SJSA1 (cell line): ENCODE measurements at places on chromosomes 13 and 19. TPM values are rescaled to one million over a fixed set of nuclear protein-coding genes. Genes with fewer than 3 reads are reported as not detected.

The PTGIR gene
- not detected in 2 replicates for total RNA-seq

The KANK3 gene
- total RNA-seq: not detected in 2 replicates

DNA sequence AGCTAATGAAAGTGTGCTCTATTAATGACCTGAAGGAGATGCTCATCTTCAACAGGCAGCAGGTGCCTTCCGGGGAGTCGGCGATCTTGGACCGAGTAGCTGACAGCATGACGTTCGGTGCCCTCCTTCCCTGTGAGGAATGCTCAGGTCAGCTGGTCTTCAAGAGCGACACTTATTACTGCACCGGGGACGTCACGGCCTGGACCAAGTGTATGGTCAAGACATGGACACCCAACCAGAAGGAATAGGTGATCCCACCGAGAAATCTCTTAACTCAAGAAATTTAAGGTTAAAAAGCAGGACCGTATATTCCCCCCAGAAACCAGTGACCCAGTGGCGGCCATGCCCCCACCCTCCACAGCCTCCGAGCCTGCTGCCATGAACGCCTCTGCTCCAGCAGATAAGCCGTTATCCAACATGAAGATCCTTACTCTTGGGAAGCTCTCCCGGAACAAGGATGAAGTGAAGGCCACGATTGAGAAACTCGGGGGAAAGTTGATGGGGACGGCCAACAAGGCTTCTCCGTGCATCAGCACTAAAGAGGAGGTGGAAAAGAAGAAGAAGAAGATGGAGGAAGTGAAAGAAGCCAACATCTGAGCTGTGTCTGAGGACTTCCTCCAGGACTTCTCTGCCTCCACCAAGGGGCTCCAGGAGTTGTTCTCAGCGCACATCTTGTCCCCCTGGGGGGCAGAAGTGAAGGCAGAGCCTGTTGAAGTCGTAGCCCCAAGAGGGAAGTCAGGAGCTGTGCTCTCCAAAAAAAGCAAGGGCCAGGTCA is 22.8 kb upstream of the ANKRD10 start:
- H3K27me3 ChIP-seq: no peaks in the 10 kb centered on the region
- H3K4me1 ChIP-seq: peaks cover 23% of the 10 kb centered on the region
- no peaks in the 10 kb centered on the region for H3K36me3 ChIP-seq
- no peak for DNase-seq
- H3K27ac ChIP-seq: no peak overlapping the region

DNA sequence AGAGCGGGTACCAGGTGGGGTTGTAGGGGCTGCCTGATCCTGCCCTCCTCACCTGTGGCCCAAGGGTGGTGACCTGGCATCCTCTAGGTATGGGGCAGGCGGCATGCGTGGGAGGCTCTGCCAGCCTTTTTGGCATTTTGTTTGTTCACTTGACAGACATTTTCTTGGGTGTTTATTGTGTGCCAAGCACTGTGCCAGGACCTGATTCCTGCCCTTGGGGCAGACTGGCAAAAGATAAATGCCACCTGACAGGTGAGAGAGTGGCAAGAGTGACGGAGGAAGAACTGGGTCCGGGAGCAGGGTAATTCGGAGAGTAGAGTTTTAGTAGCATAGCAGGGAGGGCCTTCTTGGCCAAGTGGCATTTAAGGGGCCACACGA is 6.0 kb downstream of the RAB11B start:
- H3K4me1 ChIP-seq: peaks cover 25% of the 10 kb centered on the region
- peaks cover 33% of the 10 kb centered on the region for H3K36me3 ChIP-seq
- H3K4me3 ChIP-seq: no peak overlapping the region
- no peaks in the 10 kb centered on the region for H3K27me3 ChIP-seq
- H3K27ac ChIP-seq: no peak overlapping the region

GRCh38 chr13:28451482-28452217 is 43.3 kb downstream of the FLT1 start:
- no peaks in the 10 kb centered on the region for H3K36me3 ChIP-seq
- no peaks in the 10 kb centered on the region for H3K27me3 ChIP-seq
- no peak for DNase-seq

GRCh38 chr13:62678039-62678438 is 1262.4 kb upstream of the PCDH20 start:
- H3K4me3 ChIP-seq: no peak overlapping the region
- no peak overlapping the region for H3K27ac ChIP-seq
- no peaks in the 10 kb centered on the region for H3K27me3 ChIP-seq
- H3K4me1 ChIP-seq: no peaks in the 10 kb centered on the region

GRCh38 chr19:18735752-18736151 is 52.3 kb downstream of the CRTC1 start:
- no peaks in the 10 kb centered on the region for H3K27me3 ChIP-seq
- H3K36me3 ChIP-seq: no peaks in the 10 kb centered on the region
- no peak overlapping the region for H3K27ac ChIP-seq
- H3K4me3 ChIP-seq: no peak overlapping the region
- no peak for DNase-seq
- H3K4me1 ChIP-seq: peaks cover 6% of the 10 kb centered on the region

DNA sequence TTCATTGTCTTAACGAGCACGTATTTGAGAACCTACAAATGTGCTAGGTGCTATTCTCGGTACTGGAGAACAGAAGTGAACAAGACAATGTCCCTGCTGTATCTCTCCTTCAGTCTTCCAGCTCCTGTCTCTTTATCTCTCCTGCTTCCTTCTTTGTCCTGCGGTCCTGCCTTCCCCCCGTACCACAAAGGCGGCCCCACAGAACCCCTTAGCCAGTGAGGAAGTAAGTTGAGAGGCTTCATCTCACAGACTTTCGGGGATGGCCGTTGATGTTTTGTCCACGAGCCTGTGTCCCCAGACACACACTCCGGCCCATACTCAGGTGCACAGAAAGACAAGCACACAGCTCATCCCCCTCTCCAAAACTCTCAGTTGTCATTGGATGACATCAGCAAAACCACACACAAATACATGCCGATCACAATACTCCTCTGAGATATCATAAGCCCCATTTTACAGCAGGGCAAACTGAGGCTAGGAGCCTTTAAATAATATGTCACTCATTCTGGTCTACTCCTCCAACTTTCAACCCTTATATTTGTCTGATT is 507 bp upstream of the SWSAP1 start:
- H3K36me3 ChIP-seq: no peaks in the 10 kb centered on the region
- peaks cover 32% of the 10 kb centered on the region for H3K4me1 ChIP-seq
- H3K27ac ChIP-seq: no peak overlapping the region
- no peak for DNase-seq
- peak overlapping the region; percentile 55 for H3K4me3 ChIP-seq

- no peak for DNase-seq
- peaks cover 42% of the 10 kb centered on the region for H3K4me1 ChIP-seq
- no peaks in the 10 kb centered on the region for H3K27me3 ChIP-seq
These were observed 4.5 kb downstream of the KCNN4 start for GRCh38 chr19:43776286-43776685.

DNA sequence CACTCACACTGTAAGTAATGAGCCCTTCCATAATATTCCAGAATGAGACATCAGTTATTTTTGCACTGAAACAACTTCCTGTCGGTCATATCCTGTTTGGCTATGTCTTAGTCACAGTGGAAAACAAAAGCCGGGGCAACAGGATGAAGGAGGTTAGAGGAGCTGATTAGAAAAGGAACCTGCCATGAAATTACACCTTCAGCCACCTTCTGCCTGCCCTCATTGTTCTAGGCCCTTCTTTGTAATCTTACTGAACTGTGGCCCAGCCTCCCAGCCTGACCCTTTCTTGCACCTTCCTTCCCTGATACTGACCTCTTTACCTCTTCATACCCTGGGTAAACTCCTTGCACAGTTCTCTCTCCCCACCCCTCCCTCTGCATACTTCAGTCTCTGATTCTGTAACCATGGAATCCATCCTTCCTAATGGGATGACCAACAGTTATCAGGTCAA is 67.3 kb downstream of the DOCK9 start:
- peak; percentile 95 for DNase-seq
- H3K4me3 ChIP-seq: no peak overlapping the region
- H3K27ac ChIP-seq: peak overlapping the region; percentile 70
- peaks cover 27% of the 10 kb centered on the region for H3K4me1 ChIP-seq
- peaks cover 8% of the 10 kb centered on the region for H3K36me3 ChIP-seq
- no peaks in the 10 kb centered on the region for H3K27me3 ChIP-seq

- no peak overlapping the region for H3K4me3 ChIP-seq
- peak overlapping the region; percentile 81 for H3K27ac ChIP-seq
- DNase-seq: peak; percentile 84
- H3K36me3 ChIP-seq: peaks cover 36% of the 10 kb centered on the region
- H3K27me3 ChIP-seq: no peaks in the 10 kb centered on the region
- peaks cover 38% of the 10 kb centered on the region for H3K4me1 ChIP-seq
These were observed 124.2 kb downstream of the TBC1D4 start for GRCh38 chr13:75357576-75358289.

GRCh38 chr13:28267497-28267896 is 129.2 kb downstream of the PAN3 start:
- H3K27ac ChIP-seq: no peak overlapping the region
- H3K36me3 ChIP-seq: peaks cover 15% of the 10 kb centered on the region
- H3K4me3 ChIP-seq: no peak overlapping the region
- H3K27me3 ChIP-seq: no peaks in the 10 kb centered on the region
- DNase-seq: no peak

DNA sequence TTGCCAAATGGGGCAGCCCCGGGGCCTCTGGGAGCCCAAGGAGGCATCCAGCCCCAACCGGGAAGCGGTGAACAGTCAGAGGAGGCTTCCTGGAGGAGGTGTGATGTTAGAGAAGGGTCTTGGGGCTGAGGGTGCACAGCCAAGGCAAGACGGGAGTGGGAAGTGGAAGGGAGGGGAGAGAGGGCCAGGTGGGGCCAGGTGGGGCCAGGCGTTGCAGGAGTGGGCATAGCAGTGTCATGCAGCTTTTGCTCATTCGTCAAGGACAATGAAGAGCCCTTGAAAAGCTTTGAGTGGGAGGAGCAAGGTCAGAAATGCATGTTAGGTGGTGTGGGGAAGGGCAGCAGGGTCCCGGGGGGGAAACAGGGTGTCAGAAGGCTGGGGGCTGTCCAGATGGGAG is 1.8 kb downstream of the FBN3 start:
- H3K36me3 ChIP-seq: no peaks in the 10 kb centered on the region
- peaks cover 51% of the 10 kb centered on the region for H3K27me3 ChIP-seq
- H3K27ac ChIP-seq: no peak overlapping the region
- no peak overlapping the region for H3K4me3 ChIP-seq

- no peak overlapping the region for H3K27ac ChIP-seq
- no peak for DNase-seq
- H3K36me3 ChIP-seq: no peaks in the 10 kb centered on the region
- H3K4me1 ChIP-seq: no peaks in the 10 kb centered on the region
These were observed 1505.1 kb downstream of the PCDH9 start for GRCh38 chr13:65725006-65725405.

DNA sequence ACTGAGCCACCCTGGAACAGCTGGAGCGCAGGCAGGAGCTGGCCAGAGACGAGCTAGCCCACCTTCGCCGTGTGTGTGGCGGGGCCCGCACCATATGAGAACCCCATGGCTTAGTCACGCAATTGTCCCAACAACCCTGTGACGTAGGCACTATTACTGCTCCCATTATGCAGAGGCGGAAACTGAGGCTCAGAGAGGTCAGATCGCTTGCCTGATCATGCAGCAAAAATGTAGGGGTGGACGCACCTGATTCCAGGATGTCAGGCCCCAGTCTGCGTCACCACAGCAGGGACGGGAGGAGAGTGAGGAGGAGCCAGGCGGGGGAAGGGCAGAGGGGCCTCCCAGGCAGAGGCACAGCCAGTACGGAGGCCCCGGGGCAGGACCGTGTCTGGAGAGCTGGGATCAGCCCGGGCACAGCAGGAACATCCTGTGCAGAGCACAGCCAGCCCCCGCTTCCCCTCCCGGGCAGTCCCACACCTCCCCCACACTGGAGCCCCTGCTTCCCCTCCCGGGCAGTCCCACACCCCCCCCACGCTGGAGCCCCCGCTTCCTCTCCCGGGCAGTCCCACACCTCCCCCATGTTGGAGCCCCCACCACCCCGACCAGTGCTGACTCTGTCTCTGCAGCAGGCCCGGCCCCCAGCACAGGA is 16.7 kb downstream of the PIP5K1C start:
- H3K4me3 ChIP-seq: no peak overlapping the region
- H3K27ac ChIP-seq: no peak overlapping the region
- no peaks in the 10 kb centered on the region for H3K27me3 ChIP-seq
- DNase-seq: no peak
- peaks cover 9% of the 10 kb centered on the region for H3K36me3 ChIP-seq
- H3K4me1 ChIP-seq: peaks cover 3% of the 10 kb centered on the region; the same call in 1 of the 2 replicates

- H3K27me3 ChIP-seq: no peaks in the 10 kb centered on the region
- H3K4me1 ChIP-seq: no peaks in the 10 kb centered on the region
- H3K27ac ChIP-seq: no peak overlapping the region
- no peak for DNase-seq
These were observed 1379.5 kb upstream of the PCDH9 start for GRCh38 chr13:68609661-68610060.

GRCh38 chr13:64482373-64482772 is 2747.8 kb downstream of the PCDH9 start:
- H3K4me1 ChIP-seq: no peaks in the 10 kb centered on the region
- no peak overlapping the region for H3K27ac ChIP-seq
- H3K36me3 ChIP-seq: no peaks in the 10 kb centered on the region
- no peak for DNase-seq
- H3K27me3 ChIP-seq: no peaks in the 10 kb centered on the region
- H3K4me3 ChIP-seq: no peak overlapping the region

DNA sequence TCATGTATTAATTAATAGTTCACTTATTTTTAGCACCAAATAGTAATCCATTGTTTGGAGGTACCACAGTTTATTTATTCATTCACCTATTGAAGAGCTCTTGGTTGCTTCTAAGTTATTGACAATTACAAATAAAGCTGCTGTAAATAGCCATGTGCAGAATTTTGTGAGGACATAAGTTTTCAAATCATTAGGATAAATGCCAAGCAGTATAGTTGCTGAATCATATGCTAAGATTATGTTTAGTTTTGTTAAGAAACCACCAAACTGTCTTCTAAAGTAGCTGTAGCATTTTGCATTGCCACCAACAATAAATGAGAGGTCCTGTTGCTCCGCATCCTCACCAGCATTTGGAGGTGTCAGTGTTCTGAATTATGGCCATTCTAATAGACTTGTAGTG is 2126.8 kb downstream of the PCDH9 start:
- H3K4me3 ChIP-seq: no peak overlapping the region
- no peaks in the 10 kb centered on the region for H3K4me1 ChIP-seq
- H3K36me3 ChIP-seq: no peaks in the 10 kb centered on the region
- H3K27ac ChIP-seq: no peak overlapping the region

DNA sequence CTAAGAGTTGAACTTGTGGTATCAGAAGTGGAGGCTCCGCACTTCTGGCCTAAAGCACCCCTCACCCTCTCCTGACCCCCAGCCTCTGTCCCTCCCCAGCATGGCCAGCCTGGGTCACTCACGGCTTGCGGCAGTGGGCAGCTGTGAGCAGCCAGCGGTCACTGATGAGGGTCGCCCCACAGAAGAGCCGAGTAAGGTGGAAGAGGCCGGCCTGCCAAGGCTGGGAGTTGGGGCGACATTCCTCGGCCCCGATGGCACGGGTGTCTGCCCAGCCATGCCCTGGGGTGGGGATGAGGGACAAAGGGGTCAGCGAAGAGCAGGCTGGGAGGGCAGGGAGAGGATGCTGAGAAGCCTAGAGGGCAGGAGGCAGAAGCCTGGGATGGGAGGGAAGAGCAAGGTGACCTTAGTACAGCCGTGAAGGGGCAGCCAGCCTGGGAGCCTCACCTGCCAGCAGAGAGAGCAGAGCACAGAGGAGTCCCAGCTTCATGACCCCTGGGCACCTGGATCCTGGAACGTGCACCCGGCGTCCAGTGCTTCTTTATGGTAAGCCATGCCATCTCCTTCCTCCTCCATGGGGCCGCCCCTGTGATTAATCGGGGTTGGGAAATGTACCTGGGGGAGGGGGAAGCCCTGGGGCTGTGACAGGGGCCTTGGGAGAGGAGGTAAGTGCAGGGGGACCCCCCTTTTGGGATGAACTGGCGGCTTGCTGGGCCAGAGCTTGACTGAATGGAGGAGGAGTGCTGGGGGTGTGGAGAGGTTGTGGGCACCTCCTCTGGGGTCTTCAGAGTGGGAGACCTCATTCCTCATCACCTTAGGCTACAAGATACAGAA is 7.9 kb upstream of the KLK8 start:
- peaks cover 9% of the 10 kb centered on the region; the same call in 1 of the 2 replicates for H3K27me3 ChIP-seq
- no peak overlapping the region for H3K4me3 ChIP-seq
- H3K36me3 ChIP-seq: no peaks in the 10 kb centered on the region
- H3K27ac ChIP-seq: no peak overlapping the region
- H3K4me1 ChIP-seq: no peaks in the 10 kb centered on the region
- no peak for DNase-seq
